ENCODE measurements at places on chromosomes 12 and 14.
A peak's percentile ranks its signal among the peaks of the same experiment; 100 is the strongest.

GRCh38 chr12:12425001-12425400, 68.1 kb downstream of the BORCS5 start:
- no peak for DNase-seq

- DNase-seq: no peak
Measured at GRCh38 chr14:59154373-59154772, 34.1 kb upstream of the DAAM1 start.

DNA sequence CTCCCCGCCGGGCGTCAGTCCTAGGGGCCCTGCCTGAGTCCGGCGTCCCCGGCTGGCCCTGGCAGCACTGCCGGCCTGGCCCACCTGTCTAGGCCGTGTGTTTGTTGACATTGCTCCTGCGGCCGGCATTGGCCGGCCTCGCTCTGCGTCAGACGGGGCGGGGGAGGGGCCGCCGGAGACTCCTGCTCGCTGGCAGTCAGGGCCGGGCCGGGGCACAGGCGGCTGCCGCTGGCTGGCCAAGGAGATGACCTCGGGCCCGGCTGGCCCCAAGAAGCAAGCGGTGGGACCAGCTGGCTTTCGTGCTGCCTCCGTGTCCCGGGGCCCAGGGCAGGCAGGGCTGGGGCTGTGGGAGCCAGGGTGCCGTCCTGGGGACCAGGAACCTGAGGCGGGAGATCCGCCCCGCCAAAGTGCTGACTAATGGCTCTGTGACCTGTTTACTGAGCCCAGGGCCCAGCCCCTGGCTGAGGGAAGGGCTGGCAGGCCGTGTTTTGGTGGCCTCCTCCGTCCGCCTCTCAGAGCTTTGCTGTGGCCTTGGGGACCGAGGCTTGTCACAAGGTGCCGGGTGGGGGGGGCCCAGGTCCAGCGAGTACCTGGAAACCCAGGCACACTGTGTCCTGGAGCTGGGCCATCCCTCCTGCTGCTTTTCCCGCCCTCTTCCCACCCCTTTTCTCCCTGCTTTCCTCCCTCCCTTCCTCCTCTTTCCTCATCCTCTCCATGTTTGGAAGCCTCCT, 1.8 kb downstream of the ULK1 start:
- no peak for DNase-seq

DNA sequence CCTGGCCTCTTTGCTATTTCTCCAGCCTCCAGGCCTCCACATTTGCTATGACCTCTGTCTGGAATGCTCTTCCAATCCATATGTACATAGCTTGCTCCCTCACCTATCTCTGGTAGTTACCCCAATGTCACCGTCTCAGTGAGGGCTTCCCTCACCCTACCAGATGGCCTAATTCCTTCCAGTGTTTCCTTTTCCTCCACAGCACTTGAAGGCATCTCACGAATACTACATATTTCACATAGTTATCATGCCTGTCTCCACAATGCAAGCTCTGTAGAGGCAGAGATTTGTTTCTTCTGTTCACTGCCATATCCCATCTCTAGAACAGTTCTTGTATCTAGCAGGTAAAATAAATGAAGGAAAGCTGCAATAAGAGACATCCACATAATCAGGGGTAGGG, 21.3 kb upstream of the HSP90B1 start:
- no peak for DNase-seq

DNA sequence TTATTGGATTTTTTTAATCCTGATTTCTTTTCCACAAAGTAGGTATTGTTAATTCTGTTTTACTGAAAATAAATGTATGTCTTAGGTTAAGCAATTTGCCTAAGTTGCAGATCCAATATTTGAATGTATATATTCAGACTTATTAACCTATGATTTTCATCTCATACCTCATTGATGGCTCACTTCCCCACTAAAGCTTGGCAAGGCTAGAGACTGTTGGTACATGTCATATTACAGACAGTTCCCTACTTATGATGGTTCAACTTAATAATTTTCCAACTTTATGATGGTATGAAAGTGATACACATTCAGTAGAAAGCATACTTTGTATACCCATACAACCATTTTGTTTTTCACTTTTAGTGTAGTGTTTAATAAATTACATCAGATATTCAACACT, 33.2 kb upstream of the KCNH3 start:
- DNase-seq: no peak

DNA sequence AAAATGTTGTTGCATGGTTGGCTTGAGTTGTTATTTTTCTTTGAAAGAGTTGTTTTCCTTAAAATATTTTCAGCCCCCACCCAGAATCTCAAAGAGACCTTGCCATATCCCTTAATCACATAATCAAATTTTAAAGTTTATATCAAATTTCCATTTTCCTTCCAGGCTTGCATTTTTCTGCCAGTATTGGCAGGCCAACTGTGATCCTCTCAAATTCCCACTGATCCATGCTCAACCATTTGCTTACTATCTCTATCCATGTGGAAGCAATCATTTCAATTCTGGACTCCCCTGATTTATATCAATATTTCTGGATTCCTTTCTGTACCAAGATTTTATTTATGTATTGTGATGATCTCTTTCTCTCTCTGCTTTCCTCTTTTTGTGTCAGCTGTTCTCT, 64.2 kb upstream of the PYGL start:
- no peak for DNase-seq

DNA sequence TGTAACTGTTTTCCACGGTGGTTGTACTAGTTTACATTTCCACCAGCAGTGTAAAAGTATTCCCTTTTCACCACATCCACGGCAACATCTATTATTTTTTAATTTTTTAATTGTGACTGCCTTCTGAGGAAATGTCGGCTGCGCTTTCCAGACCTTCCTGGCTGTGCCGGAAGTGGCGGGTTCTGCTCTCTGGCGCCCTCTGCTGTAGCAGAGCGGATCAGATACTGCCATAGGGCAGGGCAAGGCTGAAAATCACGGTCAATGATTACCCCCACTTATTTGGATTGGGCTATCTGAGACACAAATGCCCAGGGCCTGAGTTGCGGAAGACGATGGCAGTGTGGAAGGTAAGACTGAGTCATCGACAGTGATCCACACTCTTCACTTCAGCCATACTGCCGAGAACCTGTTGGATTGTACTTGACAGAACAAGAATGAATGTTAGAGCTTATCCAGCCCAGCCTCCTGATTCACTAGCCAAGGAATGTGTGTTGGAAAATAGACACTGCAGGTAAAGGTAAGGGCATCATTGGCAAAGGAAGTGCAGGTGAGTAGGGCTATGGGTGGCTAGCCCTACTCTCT, 124.2 kb downstream of the NTF3 start:
- no peak for DNase-seq

GRCh38 chr14:100644383-100644782, 57.2 kb upstream of the BEGAIN start:
- no peak for DNase-seq

DNA sequence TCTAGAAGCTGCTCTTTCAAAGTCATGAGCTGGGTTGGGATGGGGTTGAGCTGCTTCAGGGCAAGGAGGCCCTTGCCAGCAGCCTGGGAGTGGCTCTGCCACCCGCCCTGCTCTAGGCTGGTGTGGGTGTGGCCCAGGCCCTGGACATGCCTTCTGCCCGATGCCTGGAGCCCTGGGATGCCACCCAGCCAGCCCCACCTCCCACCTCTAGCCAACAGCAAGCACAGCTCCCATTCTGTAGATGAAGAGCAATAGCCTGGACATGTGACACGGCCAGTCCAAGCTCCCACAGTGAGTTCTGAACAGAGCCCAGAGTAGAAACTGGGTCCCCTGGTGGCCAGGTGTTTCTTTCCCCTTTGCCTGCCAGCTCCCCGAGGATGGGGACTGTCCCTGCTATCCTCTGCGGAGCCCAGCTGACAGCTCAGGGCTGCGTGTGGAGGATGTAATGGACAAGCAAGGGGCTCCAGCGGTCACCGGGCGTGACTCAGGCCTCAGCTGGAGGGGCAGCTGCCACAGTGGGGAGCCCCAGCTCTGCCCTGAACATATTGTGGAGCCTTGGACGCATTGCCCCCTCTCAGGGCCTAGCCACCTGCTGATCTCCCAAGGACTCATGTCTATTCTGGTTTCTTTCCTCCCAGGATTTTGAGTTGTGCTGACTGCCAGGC, 165.2 kb downstream of the TSPAN9 start:
- no peak for DNase-seq

GRCh38 chr12:4486980-4487379, 41.4 kb upstream of the FGF6 start:
- DNase-seq: no peak

- DNase-seq: no peak
Measured at GRCh38 chr12:75994069-75994740, 37.4 kb downstream of the PHLDA1 start.

GRCh38 chr12:52494518-52494917, 1.5 kb upstream of the KRT6A start:
- DNase-seq: no peak

GRCh38 chr14:60768602-60769001, 34.0 kb downstream of the MNAT1 start:
- DNase-seq: no peak

DNA sequence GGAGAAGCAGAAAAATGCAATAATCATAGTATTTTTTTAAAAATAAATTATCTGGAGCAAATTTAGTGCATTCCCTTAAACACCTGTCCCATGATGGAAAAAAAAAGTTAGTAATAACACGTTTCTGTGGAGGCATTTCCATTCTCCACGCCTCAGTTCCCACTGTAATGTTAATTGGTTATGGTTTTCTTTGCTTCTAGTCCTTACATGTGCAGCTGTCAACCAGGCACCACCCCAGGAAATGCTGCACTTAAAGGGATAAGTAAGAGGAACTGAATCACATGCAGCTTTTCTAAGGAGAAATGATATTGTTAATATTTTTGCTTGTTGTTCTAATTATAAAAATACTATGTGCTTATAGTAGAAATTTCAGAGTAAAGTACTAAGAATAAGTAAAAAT, 240.3 kb downstream of the ZFP36L1 start:
- no peak for DNase-seq

DNA sequence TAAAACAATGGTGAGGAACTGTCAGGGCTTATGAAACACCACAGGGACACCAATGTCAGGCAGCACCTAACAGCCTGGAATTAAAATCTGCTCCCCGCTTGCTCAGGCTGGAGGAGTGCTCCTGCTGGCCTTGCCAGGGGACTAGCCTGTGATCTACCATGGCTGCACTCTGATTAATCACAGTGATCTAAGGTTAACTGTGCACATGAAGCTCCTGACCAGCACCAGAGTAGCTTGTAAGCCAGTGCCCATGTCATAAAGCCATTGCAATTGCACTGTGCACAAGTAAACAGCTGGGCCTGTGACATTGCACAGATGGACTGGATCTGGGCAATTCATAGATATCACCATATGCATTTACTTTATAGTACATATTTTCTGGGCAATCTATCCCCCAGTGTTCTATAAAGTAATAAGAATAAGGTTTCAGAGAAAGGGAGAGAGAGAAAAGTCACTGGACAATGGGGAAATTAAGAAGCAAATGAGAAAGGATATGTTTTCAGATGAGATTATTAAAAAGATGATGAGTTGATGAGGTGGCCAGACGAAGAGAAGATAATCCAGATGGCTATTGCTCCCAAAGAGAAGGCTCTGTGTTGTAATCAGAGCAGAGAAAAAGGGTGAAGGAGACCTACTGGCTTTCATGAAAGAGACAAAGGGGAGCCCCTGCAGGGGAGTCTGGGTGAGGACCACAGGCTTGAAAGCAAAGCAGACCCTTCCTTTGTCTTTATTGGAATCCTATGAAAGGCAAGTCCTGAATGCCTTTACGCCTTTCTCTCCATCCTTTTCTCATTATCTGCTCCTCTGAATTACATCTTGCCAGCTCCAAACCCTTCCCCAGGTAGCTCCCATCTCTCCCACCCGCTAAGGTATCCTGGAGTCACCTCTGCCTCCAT, 145.8 kb downstream of the SLC38A6 start:
- DNase-seq: no peak

GRCh38 chr14:30115756-30116155, 188.1 kb upstream of the PRKD1 start:
- no peak for DNase-seq

- DNase-seq: no peak
Measured at GRCh38 chr12:13038491-13039161, 5.6 kb upstream of the FAM234B start.

- DNase-seq: peak; percentile 58
Measured at GRCh38 chr12:120079411-120080400, 36.8 kb downstream of the RAB35 start.

- DNase-seq: no peak
Measured at GRCh38 chr14:22793976-22794375, 21.3 kb downstream of the SLC7A7 start.

DNA sequence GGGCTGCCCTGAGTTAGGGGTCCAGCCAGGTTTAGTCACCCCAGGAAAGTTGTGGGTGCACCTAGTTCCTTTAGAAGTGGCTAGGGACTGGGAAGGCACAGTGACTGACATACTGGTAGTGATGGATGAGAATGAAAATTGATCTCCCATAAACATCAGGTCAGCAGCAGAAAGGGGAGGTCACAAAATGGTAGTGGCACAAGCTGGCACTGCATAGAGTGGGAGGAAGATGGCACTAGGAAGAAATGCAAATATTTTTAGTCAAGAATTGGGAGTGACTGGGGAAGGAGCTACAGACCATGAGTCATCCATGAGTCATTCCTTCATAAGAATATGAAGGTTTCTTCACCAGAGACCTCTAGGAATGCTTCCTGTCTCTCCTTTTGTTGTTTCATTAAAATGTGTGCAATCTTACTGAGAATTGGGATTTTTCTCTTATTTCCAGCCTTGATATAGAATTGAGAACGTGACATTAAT, 198.3 kb upstream of the AMIGO2 start:
- DNase-seq: peak; percentile 91

Measured in epithelial cell of prostate (primary cell).